Brain (organoid and tissue), 16 donors: ENCODE measurements at places on chromosomes 7 and 10.

- DNase-seq: no peak
These were observed 56.9 kb downstream of the SORBS1 start for GRCh38 chr10:95504246-95504691.

DNA sequence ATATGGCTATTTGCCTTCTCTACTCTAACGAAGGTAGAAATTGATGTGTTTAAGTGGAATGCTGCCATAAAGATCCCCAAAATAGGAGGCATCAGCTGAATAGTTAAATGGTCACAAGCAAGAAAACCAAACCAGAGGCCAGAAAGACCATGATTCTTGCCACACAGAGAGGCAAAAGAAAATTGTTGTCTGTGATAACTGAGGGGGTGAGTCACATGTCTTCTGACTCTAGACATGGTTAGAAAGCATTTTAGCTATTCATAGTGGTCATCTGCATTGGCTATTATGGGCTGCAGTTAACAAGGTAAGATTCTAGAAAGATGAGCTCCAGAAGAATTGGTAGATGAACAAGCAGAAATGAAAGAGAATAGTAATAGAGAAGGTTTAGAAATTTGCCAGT lies 361.4 kb upstream of the NPSR1 start:
- no peak for DNase-seq

DNA sequence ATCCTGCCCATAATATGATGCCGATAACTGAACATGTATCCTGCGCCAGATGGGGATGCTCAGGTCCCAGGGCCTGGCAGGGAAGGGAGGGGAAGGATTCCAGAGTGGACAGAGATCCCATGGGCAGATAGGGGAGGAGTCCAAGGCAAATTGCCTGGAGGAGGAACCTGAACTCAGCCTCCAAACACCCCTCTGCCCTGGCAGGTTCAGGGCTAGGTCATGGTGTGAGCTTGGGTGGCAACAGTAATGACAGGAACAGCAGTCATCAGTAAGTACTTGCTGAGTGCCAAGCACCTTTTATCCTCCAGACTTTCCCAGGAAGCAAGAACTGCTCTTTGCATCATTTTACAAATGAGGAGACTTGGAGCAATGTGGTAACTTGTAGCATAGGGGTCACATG lies 3.8 kb upstream of the PALD1 start:
- DNase-seq: no peak

- DNase-seq: no peak
These were observed 61.2 kb upstream of the WNT16 start for GRCh38 chr7:121267612-121268011.
